ENCODE measurements at places on chromosomes 5 and 9. TPM values are rescaled to one million over a fixed set of nuclear protein-coding genes. Genes with fewer than 3 reads are reported as not detected.

DNA sequence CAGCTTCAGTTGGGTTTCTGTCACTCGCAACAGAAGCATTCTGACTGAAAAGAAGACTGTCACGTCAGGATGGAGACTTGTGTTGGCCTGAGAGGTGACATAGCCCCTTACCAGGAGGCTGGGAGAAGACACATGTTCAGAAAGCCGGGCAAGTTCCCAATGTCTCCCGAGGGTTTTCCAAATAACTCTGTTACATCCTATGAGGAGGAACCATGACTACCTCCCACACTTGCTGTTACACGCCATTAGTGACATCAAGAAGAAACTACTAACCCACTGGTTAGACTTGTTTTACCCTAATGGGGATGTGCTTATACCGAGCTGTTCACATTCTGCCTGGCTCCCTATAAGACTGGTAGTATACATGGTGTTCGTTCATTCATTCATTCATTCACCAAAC is 33.3 kb downstream of the SH3PXD2B start:
- no peak for DNase-seq

Gene MPDZ
- total RNA-seq = 28.4 TPM

GRCh38 chr9:108382310-108382709 is 473.5 kb downstream of the ACTL7B start:
- no peak for DNase-seq

- no peak for DNase-seq
These were observed 1.3 kb downstream of the RANBP3L start for GRCh38 chr5:36300191-36300926.

DNA sequence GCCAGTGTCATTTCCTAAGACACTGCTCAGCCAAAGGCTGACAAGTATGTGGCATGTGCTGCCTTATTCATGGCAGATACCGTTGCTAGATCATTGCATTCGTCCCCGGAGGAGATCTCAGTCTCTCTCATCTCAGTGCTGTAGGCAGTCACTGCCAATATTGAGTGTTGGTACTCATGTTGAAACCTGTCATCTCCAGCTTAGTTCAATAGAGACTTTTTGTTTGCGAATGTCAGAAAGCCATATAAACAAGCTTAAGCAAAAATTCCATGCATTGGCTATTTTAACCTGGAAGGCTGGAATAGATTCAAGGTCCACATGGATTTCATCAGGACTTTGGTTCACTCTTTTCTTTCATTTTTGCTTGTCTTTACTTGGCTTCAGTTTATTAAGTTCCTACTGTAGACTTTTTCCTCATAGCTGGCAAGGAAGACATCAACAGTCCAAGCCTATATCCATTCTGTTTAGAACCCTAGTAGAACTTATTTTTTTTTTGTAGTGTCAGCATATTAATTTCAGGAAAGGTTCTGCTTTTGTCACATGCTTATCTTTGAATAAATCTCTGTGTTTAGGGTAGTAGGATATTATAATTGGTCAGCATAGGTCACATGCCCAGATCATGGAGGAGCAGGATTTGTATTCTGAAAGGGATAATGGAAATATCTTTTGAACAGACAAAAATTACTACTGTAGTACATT is 66.8 kb downstream of the FCHO2 start:
- no peak for DNase-seq

- no peak for DNase-seq
These were observed 468.9 kb downstream of the ACTL7B start for GRCh38 chr9:108386859-108387384.
